ENCODE measurements at places on chromosomes 5 and 9.

GRCh38 chr5:167867281-167867680, 424.2 kb upstream of the WWC1 start:
- no peak for DNase-seq

DNA sequence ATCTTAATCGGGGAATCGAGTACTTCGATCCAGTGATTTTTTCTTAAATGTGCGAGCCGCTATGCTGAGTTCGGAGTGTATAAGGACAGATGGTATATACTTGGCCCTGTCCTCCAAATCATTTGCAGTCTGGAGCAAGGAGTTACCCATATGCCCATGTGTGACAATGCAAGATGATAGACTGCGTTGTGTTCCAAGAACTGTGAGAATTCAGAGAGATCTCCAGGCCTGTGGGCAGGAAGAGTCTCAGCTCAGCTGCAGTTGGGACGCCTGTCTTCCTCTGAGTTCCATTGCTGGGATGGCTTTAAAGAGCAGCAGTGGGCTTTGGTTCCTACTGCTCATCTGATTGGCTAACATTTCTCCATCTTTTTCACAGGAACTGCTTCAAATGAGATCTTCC, 106.6 kb downstream of the ADAMTS16 start:
- DNase-seq: no peak

DNA sequence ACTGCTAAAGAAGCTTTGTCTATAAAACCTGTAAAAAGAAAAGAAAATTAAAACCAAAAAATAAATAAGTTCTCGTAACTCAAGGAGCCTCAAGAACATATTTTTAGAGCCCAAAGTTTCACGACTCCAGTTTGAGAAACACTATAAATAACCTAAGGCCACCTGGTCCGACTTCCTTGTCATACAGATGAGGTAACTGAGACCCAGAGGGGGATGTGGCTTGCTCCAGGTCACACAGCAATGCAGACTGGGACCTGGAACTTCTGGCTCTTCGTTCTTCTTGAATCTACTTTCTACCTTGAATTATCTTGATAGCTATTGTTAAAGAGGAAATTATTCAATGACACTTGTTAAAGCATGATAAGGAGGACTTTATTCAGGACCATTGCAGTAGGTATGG, 514.8 kb downstream of the CDK5RAP2 start:
- DNase-seq: no peak

DNA sequence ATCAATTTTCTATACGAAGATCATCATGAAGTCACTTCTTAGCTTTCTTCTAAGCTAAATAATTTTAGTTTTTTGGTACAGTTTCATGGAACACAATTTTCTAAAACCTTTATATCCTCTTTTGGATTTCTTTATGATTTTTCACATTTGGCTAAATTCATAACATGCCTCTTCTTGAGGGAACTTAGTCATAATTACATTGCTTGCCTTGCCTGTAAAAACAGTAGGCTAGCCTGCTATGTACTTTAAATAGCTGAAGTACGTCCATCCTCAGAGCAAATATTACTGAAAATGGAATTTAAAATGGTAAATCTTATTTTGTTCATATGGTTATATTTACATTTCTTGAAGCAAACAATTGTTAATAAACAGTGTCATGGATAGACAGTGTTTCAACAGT, 225.0 kb downstream of the VPS13A start:
- no peak for DNase-seq

DNA sequence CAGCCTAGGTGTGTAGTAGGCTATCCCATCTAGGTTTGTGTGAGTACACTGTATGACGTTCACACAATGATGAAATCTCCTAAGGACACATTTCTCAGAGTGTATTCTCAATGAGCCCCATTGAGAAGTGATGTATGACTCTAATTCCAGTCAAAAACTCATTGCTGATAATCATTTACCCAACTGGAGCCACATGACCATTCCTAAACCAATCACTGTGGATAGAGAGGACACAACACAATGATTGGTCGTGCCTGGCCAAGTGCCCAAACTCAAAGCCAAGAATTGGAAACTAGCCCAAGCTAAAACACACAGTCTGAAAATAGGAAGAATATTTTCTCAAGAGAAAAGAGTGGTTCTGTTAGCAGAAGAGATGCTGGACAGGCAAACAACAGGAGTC, 191.2 kb downstream of the ZNF462 start:
- no peak for DNase-seq

DNA sequence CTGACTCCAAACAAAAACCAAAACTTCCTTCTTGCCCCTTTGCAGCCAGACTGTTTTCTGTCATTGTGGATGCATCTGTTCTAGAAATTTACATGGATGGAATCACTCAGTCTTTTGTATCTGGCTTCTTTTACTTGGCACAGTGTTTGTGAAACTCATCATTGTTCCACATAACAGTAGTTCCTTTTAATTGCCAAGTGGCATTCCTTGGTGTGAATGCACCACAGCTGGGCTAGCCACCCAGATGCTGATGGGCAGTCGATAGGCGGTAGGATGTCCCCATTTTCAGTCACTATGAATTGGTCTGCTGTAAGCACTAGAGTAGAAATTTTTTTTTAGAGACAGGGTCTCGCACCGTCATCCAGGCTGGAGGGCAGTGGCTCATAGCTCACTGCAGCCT, 6.3 kb upstream of the CLPTM1L start:
- DNase-seq: no peak

- peak; percentile 89 for DNase-seq
Measured at GRCh38 chr5:174503461-174504265, 220.7 kb upstream of the MSX2 start.

DNA sequence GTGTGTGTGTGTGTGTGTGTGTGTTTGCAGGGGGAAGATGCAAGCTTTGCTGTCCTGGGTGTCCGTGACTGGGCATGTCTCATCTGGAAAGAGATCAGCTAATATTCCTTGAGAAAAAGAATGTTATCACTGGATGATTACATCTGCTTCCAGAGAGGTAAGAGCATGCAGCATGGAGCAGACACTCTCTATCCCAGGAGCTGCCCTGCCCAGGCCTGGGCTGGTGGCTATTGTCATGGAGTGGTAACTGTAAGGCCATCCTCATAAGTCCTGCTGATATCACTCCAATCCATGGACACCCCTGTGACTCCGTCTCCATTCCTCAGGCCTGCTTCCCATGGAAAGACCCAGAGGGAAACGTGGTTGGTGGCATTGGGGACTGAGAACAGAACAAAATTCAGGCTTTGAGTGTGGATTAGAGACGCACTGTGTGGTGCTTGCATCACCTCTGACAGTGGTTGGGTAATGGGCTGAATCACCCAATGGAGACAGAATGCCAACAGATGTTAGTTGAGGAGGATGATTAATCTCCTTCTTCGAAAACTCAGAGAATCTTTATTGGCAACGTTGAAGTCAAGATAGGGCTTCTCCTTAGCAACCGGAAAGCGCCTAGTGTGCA, 52.0 kb upstream of the KCNIP1 start:
- DNase-seq: no peak

All from SK-N-MC (cell line).